HS-27A (cell line): ENCODE measurements at places on chromosomes 11 and 22.

DNA sequence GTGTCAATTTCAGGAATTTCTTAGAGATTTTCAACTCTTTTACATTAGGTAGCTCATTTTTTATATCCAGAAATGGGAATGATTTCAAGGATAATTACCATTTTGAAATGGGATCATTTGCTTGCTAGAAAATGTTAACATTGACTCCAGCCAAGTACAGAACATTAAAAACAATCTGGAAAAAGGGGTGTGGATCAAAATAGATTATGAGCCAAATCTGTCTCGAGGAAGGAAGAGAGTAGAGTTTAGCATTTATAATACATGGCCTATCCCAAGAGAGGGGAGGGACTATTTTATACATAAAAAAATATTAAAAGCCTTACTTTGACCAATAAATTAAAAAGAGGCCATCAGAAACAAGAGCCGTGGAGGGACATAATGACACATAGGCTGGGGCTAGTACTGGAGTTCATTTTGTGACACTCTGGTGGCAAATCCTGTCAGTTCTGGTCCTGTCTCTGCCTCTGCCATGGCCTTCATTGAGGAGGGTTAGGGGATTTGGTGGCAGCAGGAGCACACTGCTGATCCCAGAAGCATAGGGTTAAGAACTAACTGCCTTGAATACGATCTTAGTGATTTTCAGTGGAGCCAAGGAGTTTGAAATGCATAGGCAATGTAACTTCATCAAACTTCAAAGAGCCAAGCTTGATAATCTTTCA is 20.4 kb downstream of the PPP6R3 start:
- no peak for DNase-seq

DNA sequence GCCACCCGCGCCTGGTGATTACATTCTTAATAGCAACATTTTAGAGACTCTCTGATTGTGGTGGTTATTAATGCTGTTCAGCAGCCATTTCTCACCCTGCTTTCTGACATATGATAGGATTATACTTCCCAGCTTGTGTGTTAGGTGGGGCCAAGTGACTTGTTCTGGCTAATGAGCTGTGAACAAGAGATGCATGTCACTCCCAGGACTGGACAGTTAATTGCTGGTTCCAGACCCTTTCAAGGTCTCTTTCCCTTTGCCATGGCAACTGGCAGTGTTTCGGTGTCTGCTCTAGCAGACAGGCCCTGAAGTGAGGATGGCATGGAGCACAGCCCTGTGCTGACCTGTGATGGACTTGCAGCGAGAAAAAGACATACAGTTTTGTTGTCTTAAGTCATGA is 8.9 kb upstream of the PTPRJ start:
- DNase-seq = no peak

- no peak for DNase-seq
Measured at GRCh38 chr11:99535406-99535805, 514.7 kb downstream of the CNTN5 start.

DNA sequence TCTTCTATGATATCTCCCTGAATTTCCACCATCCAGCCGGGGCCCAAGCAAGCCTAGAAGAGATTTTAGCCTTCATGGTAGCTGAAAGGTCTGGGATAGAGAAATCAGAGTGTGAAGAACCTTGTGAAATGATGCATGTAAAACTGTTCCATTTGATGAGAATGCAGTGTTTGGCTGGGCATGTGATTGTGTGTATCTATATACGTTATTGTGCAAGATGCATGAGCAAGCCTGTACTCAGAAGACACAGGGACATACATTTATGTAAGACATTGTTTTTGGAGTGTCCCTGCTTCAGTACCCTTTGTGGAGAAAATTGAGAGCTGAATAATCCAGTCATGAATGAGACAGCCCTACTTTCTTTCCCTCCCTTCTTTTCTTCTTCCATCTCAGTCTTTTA is 15.2 kb upstream of the OR52K2 start:
- DNase-seq = no peak

GRCh38 chr11:103317118-103317517 is 207.9 kb downstream of the DYNC2H1 start:
- DNase-seq = no peak

- no peak for DNase-seq
Measured at GRCh38 chr11:119472186-119472855, 49.3 kb upstream of the THY1 start.

DNA sequence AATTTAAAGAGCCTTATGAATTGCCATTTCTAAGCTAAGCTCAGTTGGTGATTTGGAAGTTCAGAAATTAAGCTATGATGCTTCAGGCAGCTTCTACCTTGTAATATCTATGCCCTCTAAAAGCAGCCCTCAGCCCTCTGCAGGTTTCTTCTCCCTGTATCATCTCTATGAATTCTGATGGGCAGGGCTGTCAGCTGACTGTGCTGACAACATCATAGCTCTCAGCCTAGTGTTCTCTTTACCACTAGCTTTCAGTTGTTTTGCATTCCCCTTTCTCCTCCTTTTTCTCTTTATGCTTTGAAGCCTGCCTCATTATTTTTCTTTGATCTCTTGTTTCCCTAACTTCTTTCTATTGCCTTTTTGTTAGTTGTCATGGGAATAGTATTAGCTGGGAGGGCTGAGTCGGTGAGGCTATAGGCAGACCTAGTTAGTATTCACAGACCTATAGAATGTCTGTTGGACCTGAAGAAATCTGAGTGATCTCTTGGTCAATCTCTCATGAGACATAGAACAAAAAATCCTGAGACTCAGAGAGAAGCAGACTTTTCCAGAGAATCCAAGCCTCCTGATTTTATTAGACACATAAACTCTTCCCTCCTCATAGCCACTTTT is 535.4 kb downstream of the RAB38 start:
- DNase-seq = no peak

- no peak for DNase-seq
Measured at GRCh38 chr11:63858628-63859550, 20.0 kb downstream of the MARK2 start.

GRCh38 chr11:102927624-102927990 is 27.9 kb downstream of the MMP13 start:
- DNase-seq = no peak
